ENCODE measurements at places on chromosomes 16 and 17.

- DNase-seq, result no peak
Observed at GRCh38 chr16:50539822-50540710, 8.1 kb upstream of the NKD1 start.

DNA sequence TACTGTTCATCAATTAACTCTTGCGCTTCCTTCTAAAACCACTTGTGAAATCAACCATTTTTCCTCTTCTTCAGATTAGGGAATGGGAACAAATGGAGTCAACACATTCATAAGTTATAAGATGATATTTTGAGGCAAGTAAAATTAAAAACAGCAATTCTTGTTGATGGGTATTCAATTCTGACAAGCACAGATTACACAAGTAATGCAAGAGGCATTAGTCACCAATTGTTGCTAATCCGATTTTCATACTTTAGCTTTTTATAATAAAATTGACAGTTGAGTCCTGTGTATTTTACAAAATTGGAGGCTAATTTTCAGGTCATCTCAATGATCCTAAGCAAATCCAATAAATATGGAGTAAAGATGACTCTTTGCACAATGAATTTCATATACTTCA lies 918.4 kb upstream of the SOX9 start:
- no peak for DNase-seq

DNA sequence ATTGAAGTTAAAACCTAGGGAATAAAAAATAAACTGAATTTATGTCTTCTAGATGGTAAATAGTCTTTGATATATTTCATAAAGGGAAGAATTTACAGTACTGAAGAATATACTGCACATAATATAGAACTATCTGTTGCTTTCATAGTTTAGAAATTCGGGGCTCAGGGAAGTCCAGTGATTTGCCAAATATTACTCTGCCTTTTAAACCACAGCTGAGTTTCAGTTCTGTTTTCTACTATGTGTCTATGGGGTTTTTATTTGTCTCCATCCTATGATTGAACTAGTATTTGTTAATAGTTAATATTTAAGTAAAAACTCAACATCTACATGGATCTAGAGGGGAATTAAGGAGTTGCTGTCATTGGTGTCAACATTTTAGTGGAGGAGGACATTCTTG lies 715.0 kb upstream of the CDH8 start:
- DNase-seq, result no peak

- DNase-seq, result no peak
Observed at GRCh38 chr17:20114466-20114865, 105.3 kb downstream of the SPECC1 start.

DNA sequence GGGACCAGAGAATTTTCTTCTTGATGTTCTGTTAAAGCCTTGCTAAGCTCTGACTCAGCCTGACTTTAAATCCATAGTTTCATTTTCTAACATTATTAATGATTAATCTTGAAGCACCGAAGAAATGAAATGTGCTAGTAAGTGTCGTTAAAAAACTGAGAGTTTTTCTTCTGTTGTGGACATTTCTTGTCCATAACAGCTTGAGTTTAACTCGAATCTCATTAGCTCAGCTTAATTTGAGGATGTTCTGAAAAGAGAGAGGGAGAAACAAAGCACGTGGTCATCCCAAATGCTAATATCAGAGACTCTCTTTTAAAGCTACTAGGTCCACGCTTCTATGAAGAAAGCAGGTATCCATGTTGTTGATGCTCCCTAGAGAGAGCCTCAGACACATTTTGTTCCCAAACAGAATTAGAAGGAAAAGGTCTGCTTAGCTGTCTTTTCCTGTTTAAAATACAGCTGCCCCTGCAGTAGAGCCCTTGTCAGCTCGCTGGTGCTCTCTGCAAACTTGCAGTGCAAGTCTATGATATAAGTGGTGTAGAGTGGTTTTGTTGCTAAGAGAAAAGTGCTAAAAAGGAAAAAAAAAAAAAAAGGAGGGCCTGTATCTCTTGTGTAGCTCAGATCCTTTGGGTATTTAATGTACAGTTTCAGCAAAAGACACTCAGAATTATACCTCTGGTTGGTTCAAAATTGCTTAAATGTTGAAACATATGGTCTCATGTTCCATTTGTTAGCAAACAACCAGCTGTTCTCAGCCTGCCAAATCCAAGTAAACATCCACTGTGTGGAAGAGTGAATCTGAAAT lies 191.1 kb upstream of the TBX2 start:
- DNase-seq, result no peak

DNA sequence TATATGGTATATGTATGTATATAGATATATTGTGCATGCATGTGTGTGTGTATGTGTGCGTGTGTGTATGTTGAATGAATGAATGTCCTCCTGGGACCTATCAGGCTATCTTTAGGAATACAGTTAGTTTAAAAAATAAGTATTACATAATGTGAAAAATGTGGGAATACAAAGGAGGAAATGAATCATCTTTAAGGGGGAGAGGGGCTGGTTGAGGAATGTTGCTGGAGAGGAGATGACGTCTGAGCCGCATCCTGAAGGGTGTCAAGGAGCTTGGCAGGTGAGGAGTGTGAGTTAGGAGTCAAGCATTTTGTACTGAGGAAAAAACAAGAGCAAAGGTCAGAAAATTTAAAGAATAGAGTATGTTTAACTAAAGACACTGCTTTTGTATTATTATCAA lies 62.4 kb upstream of the NLK start:
- DNase-seq, result no peak

DNA sequence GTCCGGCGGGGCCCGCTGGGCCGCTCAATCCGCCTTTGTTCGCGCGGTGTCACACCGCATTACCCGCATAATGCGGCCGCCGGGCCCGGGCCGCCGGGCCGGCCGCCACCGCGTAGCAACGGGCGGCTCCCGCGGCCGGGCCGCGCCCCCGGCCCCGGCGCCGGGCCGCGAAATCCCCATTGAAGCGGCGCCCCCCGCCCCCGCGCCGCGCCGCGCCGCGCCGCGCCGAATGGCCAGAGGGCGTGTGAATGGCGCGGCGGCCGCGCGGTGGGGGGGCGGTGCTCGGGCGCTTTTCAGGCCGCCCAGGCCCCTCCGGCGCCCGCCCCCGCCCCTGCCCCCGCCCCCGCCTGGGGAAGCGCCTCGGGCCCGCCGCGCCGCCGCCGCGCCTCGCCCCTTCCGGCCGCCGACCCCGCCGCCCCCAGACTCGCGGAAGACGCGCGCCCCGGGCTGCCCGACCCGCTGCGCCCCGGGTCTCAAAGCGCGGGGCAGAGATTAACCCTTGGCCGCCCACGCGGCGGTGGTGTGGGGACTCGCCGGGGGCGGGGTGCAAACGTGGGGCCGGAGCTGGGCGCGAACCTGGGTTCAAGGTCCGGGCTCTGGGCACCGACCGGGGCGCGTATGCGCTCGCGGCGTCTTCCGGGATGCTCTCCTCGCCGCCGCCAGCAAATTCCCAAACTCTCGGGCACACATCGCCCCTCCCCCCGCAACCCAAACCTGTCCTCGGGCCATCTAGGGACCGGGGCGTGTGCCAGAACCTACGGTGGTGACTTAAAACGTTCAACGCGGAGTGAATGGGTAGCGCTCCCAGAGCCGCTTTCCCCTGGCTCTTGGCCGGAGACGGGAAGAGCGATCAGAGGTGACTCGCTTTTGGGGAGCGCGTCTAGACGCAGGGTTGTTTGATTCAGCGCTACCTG lies 46.7 kb downstream of the WNT3 start:
- no peak for DNase-seq

DNA sequence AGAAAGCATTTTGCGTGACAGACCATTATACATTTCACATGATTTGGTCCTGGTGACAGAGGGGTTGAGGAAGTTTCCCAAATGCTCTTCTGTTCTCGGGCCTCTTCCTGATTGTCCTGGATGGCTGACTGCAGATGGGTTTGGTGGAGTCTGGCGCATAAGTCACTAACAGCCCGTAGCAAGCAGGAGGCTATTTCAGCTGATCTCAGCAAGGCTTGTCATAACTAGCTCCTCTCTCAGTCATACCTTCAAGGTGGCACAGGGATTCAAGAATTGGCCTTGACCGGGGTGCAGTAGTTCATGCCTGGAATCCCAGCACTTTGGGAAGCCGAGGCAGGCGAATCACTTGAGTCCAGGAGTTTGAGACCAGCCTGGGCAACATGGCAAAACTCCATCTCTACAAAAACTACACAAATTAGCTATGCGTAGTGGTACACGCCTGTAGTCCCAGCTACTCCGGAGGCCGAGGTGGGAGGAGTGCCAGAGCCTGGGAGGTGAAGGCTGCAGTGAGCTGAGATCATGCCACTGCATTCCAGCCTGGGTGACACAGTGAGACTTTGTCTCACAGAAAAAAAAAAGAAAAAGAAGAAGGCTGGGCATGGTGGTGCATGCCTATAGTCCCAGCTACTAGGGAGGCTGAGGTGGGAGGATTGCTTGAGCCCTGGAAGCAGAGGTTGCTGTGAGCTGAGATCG lies 68.9 kb upstream of the HAS3 start:
- DNase-seq, result no peak

DNA sequence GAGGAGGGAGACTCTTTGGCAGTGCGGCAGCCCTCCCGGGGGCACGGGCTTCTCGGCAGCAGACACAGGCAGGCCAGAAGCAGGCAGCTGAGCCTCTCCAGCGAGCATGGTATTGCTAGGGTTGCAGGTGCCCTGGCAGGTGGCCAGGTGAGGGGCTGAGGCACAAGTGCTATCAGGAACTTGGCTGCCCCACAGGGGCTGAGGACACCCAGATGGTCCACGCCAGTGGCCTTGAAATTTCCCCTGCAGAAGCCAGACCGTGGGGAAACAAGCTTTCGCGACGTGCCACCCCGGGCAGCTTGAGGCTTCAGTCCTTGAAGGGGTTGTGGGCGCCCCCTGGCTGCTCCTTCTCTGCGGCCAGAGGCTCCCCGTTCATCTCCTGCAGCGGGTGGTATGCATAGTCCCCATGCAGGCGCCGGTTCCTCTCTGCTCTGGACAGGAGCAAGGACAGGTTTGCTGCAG lies 8.5 kb downstream of the NAGPA start:
- DNase-seq, result no peak

GRCh38 chr16:27708651-27709050 lies 158.7 kb downstream of the KATNIP start:
- no peak for DNase-seq

GRCh38 chr16:89697161-89697615 lies 4.3 kb downstream of the SPATA2L start:
- DNase-seq, result no peak

- peak; percentile 96 for DNase-seq
Observed at GRCh38 chr17:79796763-79797491, at the start of gene CBX8. TSS of gene CBX8 (minus strand) at chr17:79797077. CDS start at chr17:79796998, 79 bp downstream.

GRCh38 chr17:45784741-45785479 lies 790 bp downstream of the CRHR1 start:
- peak; percentile 21 for DNase-seq

DNA sequence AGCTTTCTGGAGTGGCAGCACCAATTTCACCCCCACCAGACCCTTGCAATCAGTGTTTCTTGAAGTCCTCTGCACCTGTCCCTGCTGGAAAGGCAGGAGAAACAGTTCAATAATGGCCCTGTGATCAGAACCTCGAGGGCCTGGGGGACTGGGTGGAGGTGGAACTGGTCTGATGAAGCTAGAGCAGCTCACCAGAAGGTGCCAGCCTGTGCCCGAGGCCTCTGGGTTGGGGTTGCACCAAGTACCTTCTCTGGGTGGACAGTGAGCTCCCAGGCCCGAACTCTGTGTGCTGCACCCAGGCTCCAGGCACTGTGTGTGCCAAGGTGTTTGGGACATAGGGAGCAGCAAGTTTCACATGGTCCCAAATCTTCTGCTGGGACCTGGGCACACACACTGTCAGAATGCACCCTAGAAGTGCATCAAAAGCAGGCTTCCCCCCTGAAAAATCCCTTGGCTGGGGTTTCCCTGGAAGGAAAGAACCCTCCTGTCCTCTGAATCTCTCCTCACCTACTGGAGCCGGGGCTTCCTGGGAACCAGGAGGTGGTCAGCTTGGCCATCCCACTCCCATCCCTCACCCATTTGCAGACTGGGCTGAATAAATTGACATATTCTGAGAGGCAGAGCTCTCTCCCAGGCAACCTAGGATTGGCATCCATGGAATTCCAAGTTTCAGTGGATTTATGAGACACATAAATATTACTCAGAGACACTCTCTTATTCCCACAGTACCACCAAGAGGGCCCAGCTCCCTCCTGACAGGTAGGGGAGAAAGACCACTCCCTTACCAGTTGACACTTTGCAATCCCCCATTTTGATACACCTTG lies 17.4 kb downstream of the CD300LG start:
- DNase-seq, result no peak

- no peak for DNase-seq
Observed at GRCh38 chr17:42917236-42917603, 16.6 kb downstream of the G6PC1 start.

GRCh38 chr16:86640265-86640843 lies 62.0 kb downstream of the FOXL1 start:
- no peak for DNase-seq

DNA sequence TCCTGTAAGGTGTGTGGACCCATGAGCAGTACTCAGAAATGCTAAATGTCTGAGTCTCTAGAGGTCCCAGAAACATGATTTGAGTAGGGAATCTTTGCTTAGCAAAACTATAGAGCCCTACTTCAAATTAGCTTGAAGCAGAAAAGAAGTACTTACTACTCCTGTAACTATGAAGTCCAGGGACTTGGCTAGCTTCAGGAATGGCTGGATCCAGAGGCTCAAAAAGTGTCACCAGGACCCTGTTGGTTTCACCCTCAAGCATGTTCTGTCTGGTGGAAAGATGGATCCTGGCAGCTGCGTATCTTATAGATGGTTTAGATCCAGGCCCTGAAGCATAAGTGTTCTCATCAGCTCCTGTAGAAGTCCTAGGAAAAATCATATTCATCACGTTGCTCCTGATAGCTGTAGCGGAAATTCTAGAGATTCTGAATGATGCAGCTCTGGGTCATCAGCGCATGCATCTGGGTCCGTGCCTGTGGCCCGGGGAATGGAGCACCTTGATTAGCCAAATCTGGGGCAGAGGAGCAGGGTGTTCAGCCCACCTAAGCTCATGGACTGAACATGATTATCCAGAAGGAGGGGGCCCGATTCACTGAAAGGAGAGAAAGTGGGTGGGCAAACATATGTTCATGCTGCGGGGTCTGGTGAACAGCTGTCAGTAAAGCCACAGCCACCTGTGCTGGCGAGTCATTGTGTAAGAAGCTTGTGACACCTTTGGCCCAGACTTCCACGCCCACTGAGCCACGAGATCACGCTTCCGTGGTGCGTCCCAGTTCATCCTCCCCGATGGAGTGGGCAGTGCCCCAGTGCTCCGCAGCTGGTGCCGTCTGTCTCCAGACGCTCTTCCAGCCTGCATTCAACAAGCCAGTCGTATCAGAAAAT lies 260.6 kb downstream of the CPPED1 start:
- no peak for DNase-seq

- no peak for DNase-seq
Observed at GRCh38 chr17:21196126-21196525, 17.8 kb downstream of the TMEM11 start.

Measured in T-helper 9 cell (primary cell).